ENCODE measurements at places on chromosomes 13 and 19.

- peak; percentile 64 for DNase-seq
Observed at GRCh38 chr19:14310055-14310454, 71.2 kb upstream of the ADGRE5 start.

GRCh38 chr13:31052478-31052877 lies 109.2 kb downstream of the HSPH1 start:
- DNase-seq, result no peak

DNA sequence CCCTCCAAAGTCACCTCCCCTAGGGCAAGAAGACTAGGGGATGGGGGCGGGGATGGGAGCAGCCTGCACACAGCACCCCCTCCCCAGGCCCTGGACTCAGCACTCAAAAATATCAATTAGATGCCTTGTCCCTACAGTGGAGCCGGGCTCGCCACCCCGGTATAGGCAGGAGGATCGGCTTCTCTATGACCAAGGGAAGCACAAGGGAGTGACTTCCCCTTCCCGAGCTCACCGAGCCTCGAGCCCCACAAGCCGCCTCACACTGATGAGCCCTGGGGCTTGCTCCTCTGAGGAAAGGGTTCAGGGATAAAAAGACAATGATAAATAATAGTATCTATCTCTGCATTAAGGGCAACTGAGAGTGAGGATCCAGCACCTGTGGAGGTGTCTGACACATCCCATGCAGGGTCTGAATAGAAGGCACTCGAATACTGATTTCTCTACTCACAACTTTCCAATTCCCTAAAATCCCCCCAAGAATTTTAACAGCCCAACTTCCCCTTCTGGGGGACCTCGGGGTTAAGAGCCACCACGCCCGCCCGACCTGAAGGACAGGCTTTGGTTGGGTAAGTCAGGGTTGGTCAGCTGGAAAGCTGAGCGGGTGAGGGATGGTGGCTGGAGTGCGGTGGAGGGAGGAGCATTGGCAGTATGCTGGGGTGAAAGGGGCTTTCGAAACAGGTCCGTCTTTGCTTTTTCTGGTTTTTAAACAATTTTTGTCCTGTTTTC lies 51.3 kb downstream of the STK24 start:
- no peak for DNase-seq

DNA sequence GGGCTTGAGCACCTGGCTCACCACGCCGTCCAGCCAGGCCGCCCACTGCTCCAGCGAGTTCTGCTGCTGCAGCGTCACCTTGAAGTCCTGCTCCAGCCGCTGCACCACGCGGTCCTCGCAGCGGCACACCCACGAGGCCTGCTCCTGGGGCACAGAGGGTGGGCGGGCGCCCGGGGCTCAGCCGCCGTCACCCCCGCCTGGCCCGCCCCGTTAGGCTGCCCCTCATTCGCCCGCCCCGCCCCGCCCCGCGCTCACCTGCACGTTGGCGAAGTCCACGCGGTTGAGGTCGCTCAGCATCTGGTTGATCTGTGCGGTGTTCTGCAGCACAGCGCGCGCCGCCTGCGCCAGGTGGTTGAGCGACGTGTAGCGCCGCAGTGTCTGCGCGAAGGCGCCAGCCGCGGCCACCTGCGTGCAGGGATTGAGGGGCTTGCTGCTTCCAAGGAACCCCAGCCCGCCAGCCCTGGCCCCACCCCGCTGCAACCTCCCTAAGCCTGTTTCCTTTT lies 11.3 kb downstream of the DCAF15 start:
- DNase-seq, result no peak

DNA sequence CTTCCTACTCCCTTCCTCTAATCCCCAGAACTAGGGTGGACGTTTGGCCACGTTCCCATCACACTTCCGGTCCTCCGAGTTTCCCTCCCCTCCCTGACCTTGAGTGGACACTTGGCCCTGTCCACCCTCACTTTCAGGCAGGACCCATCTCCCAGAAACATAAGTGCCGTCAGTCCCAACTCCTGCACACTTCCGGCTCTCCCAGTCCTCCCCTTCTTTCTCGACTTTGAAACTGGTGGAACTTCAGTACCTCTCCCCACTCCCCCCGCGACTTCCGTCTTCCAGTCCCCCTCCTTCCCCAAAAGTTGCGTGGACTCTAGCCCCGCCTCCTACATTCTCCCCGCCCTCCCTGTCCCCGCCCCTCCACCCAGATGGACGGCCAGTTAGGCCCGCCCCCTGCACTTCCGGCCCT lies 278 bp upstream of the ZNF274 start:
- no peak for DNase-seq

DNA sequence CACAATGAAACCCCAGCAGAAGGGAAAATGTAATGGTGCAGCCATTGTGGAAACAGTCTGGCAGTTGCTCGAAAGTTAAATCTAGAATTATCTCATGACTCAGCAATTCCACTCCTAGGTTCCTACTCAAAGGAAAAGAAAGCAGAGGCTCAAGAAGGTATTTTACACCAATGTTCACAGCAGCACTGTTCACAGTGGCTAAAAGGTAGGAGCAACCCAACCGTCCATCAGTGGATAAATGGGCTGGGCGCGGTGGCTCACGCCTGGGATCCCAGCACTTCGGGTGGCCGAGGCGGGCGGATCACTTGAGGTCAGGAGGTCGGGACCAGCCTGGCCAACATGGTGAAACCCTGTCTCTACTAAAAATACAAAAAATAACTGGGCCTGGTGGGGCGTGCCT lies 25.9 kb downstream of the ZFR2 start:
- no peak for DNase-seq

- no peak for DNase-seq
Observed at GRCh38 chr19:1471515-1472160, 7.4 kb downstream of the C19orf25 start.

DNA sequence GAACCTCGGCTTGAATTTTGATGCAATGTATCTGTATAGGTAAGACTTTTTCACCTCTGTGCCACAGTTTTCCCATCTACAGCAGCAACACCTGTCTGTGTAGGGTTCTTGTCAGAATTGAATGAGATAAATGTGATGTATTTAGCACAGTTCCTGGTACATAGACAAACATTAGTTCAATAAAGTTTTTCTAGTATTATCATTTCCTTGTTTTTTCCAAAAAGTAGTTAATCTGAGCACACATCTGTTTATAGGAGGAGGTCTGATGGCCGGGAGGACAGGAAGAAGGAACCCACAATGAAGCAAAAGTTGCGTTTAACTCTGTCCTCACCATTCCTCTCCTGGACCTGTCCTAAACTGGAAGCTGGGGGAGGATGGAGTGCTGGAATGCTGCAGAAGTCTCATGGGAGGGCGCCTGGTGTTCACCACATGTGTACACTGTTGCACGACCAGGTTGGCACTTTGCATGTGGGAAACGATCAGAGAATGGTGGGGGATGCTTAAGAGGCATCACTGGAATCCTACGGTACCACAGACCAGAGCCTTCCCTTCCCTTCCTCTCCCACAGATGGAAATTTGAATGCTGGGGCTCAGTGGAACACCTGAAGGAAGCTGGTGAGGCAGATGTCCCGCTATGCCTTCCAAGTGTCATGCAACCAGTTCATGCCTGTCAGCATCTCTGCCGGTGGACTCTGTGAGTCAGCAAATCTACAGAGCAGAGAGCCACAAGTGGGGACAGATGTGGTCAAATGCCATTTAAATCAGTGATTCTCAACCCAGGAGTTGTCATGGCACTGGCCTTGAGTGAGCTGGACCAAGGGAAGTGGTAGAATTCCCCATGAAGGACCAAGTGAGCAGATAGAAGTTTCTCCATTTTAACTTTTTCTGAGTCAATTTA lies 315.6 kb downstream of the DLEU7 start:
- no peak for DNase-seq

GRCh38 chr13:24458736-24459135 lies 53.8 kb downstream of the PARP4 start:
- peak; percentile 6 for DNase-seq

GRCh38 chr13:94997126-94997525 lies 284.8 kb upstream of the SOX21 start:
- no peak for DNase-seq

- no peak for DNase-seq
Observed at GRCh38 chr19:29062475-29063435, 150.2 kb downstream of the UQCRFS1 start.

- peak; percentile 71 for DNase-seq
Observed at GRCh38 chr19:18349524-18350128, 9.2 kb downstream of the PGPEP1 start.

DNA sequence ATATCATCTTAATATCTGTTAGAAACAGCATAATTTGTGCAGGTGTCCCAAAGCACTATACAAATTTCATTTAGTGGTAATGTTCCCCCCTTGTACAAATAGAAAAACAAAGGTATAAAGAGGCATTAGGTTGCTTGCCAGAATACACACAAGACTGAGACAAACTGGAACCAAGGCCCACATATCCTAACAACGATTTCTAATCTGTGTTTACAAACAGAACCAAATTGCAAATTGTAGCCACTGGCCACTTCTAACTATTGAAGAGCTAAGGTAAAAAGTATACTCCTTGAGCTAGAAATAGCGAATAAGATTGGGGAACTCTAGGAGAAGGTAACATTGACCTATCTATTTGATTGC lies 526.1 kb downstream of the KLF12 start:
- no peak for DNase-seq

- DNase-seq, result peak; percentile 60
Observed at GRCh38 chr13:33090755-33091414, 74.7 kb downstream of the KL start.

- DNase-seq, result peak; percentile 46
Observed at GRCh38 chr13:27130979-27131623, 40.5 kb downstream of the USP12 start.

- no peak for DNase-seq
Observed at GRCh38 chr13:77449265-77449664, 86.2 kb upstream of the SCEL start.

- peak; percentile 55 for DNase-seq
Observed at GRCh38 chr19:35436477-35437405, 11.3 kb upstream of the FFAR2 start.

DNA sequence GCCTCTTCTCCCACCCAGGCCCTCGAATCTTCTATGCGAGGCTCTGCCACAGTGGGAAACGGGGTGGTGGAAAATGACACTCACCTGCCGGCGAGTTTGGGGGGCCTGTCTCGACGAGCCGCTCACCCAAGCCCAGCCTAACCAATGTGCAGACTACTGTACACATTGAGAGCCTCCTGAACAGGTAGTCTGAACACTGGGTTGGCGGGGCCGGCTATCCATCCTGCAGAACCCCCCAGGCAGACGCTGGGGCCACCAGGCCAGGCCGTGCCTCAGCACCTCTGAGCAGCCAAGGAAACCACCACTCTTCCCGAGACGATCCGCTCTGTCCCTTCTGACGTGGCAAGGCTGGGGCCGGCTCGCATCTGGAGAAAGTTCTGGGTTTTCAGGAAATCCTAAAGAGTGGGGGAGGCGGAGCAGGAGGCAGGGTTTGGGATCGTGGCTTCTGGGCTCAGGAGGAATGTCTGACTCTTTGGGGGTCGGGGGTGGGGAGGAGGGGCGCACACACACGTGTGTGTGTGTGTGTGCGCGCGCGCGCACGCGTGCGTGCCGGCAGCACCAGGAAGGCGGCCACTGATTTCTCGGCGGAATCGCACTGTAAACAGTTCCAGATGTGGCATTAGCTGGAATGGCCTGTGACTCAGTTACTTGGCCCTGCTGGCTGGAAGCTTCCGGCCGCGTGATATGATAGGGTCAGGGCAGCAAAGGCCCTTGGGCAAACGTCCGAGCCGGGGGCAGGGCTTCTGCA lies 18.5 kb downstream of the TMED1 start:
- DNase-seq, result peak; percentile 98

GRCh38 chr13:24746618-24747247 lies 17.2 kb upstream of the RNF17 start:
- peak; percentile 10 for DNase-seq

- DNase-seq, result no peak
Observed at GRCh38 chr19:23998568-23998967, 83.9 kb downstream of the ZNF726 start.

DNA sequence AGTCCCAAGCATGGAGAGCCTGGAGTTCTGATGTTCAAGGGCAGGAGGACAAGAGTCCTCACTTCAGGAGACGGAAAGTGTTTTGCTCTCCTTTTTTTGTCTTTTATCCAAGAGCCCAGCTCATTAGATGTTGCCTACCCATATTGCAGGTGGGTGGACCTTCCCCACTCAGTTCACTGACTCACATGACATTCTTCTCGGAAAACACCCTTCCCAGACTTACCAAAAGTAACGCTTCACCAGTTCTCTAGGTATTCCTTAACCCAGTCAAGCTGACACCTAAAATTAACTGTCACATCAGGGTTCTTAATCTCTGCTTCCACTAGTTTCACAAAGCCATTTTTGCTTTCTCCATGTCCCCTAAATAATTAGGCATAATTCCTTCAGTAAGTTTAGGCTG lies 2215.4 kb upstream of the PCDH20 start:
- no peak for DNase-seq

GRCh38 chr13:39976481-39976880 lies 321.0 kb downstream of the COG6 start:
- DNase-seq, result no peak

- no peak for DNase-seq
Observed at GRCh38 chr13:111536075-111536642, 215.7 kb downstream of the TEX29 start.

- DNase-seq, result no peak
Observed at GRCh38 chr13:77928909-77929308, 10.3 kb upstream of the EDNRB start.

Data from fibroblast of villous mesenchyme (primary cell).